CD4-positive, alpha-beta T cell treated with Interferon alpha-2 for 1 hour (primary cell): ENCODE measurements at places on chromosomes 5 and 9.
A peak's percentile ranks its signal among the peaks of the same experiment; 100 is the strongest.

GRCh38 chr5:100004969-100005368 lies 530.2 kb upstream of the FAM174A start:
- DNase-seq, result no peak

DNA sequence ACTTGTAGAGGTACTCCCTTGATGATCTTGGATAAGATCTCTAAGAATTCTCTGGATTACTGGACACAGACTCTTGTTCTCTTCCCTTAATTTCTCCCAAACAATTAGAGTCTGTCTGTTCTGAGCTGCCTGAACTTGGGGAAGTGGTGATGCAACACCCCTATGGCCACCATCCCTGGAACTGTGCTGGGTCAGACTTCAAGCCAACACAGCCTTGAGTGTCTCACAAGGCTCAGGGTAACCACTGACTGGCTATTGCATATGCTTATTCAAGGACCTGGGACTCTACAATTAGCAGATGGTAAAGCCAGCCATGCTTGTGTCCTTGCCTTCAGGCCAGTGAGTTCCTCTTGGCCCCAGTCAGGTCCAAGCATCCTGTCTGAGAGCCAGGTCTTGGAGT lies 504.5 kb downstream of the MAN2A1 start:
- DNase-seq, result no peak

- no peak for DNase-seq
Measured at GRCh38 chr5:177508837-177509236, 789 bp downstream of the DOK3 start.

DNA sequence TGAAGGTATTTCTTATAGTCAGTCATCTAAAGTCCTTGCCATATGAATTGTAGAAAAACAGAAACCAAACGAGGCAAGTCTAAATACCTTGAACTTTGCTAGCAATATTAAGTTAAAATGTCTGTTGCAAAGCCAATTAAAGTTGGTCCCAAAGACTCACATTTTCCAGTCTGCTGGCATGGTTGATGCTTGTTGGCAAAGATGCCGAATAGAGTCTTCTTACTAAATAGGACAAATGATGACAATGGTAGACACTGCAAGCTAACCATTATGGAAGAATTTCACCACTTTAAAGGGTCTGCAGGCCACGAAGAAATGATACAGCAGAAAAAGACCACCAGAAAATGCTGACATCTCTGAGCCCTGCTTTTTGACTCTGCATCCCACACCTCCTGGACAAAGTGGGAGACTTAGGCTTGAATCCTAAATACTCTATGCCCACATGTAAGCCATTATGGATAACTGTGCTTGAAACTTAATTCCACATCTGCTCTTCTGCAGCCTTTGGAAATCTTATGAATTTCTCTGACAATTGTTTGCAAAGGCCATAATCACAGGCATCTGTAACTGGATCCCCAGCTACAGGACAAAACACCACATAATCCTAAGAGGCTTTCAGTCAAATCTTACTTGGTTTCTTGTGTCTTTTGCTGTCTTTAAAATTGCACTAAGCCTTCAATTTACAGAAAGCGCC lies 61.3 kb downstream of the LHFPL2 start:
- DNase-seq, result no peak

DNA sequence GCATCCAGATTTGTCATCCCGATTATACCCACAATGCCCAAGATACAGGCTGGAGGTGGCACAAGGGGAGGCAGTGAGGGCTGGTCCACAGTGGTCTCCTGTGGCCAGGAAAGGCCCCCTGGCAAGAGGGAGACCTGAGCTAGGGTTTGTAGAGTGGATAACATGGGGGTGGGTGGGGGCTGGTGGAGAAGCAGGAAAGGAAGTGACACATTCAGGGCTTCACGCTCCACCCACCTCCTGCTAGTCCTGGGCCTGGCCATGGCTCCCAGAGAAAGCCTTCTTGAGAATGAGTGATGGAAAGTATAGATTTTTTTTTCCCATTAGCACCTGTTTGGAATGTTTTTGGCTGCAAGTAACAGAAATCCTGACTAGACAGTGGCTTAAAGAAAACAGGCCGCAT lies 81.3 kb downstream of the ANKRD33B start:
- no peak for DNase-seq

GRCh38 chr5:140342896-140343295 lies 3.5 kb downstream of the HBEGF start:
- no peak for DNase-seq

DNA sequence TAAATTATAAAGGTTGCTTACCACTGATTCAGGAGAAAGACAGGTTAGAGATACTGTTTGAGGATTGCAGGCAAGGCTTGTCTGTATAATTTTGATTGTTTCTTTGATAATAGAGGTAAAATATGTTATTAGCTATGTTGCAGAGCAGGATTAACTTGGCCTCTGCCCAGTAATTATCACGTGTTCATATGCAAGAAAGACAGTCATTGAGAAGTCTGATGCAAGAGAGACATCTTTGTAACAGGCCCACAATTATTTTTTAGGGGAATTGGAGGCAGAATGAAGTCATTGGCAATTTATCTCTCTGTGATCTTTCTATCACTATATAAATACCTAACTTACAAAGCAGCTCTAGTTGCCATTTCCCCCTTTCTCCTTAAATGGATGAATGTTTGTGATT lies 46.0 kb downstream of the SLC44A1 start:
- DNase-seq, result no peak

DNA sequence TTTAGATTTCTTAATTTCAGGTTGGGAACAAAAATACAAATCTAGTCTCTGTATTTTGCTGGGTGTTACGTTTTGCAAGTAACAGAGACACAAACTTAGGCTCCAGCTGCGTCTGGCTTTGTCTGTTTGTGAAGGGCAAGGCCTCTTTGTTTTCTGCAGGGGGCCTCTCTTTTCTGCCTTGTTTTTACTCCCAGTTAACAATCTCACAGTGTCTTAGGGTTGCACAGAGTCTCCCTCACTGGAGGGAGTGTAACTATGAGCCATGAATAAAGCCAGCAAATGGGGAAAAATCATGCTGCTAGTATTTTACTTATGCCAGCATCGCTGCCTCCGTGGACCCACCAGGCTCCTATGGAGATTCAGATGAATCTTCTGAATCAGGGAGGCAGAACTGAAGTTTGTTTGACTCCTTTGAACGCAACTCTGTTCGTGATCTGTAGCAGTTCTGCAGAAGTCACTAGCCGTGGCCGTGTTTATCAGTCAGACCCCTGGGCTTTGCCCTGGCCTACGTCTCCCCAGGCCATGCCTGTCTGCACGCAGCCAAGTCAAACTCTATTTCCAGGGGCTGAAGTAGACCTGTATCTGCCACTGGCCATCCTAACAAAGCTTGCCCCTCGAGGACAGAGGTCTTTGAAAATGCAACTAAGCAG lies 77.2 kb downstream of the ATP10B start:
- DNase-seq, result no peak

- DNase-seq, result no peak
Measured at GRCh38 chr9:126157826-126158587, 168.6 kb upstream of the MVB12B start.

DNA sequence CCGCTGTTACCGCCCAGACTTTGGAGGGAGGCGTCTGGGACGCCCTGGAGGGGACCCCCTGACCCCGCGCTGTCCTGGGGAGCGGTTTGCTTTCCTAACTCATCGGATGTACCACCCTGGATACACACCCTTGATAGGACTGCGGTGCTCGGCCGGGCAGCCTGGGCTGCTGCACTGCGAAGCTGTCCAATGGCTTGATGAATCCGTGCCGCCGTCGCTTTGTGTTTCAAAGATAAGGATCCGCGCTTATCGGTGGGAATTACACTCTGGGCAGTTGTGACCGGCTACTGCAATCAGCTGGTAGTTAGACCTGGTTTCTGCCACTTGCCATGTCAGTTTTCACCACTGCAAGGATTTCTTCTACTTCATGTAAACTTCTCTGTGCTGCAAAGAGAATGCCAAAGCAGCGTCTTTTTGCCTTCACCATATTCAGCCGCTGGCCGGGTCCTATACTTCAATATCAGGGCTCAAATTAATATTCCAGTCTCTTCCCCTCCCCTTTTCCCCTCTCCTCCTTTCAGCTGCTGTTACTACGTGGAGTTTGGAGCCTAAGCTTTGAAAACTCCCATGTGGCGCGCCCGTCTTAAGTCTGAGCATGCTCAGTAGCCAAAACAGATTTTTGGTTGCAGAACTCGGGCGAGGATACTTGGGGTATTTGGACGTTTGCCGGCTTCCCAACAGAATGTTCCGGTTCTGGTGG lies 727 bp downstream of the SMAD5 start:
- peak; percentile 29 for DNase-seq

DNA sequence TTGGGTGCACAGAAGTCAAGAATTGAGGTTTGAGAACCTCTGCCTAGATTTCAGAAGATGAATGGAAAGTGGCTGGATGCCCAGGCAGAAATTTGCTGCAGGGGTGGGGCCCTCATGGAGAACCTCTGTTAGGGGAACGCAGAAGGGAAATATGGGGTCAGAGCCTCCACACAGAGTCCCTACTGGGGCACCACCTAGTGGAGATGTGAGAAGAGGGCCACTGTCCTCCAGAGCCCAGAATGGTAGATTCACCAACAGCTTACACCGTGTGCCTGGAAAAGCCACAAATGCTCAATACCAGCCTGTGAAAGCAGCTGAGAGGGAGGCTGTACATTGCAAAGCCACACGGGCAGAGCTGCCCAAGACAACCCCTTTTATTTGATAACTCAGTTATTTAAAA lies 383.5 kb downstream of the TLE4 start:
- peak; percentile 12 for DNase-seq

DNA sequence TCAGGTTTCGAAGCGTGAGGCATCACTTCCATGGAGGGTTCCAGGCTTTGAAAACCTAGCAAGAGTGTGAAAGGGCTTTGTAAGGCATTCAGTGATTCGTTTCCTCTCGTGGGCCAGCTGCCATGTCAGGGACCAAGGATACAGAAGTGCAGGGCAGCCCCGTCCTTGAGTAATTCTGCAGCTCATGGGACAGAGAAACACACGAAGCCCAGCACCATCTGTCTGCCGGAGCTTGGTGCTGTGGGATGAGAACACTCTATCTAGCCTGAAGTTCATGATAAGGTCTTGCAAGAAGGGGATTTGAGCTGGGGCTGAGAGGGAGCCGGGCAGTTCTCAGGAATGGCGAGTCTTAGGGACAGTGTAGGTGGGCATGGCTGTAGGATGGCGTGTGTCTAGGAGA lies 55.8 kb downstream of the ANKRD33B start:
- DNase-seq, result no peak

- no peak for DNase-seq
Measured at GRCh38 chr5:86679949-86680348, 62.2 kb downstream of the COX7C start.

- no peak for DNase-seq
Measured at GRCh38 chr5:147746986-147747385, 35.5 kb downstream of the JAKMIP2 start.

DNA sequence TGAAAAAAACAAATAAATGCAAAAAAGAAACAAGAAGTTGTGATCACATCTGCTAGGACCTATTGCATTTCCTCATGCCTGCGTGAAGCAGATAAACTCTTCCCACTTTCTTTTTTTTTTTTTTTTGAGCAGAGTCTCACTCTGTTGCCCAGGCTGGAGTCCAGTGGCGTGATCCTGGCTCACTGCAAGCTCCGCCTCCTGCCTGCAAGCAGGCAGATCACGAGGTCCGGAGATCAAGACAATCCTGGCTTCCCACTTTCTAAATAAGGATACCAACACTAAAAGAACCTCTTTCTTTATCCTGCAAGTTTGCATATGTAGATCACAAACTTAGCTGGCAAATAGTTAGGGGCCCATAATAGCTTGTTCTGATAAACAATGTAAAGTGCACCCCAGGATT lies 128.6 kb downstream of the ASTN2 start:
- DNase-seq, result no peak

- peak; percentile 23 for DNase-seq
Measured at GRCh38 chr9:124621371-124622328, 114.5 kb upstream of the NR5A1 start.

GRCh38 chr5:108620516-108620915 lies 127.2 kb upstream of the FER start:
- DNase-seq, result no peak

GRCh38 chr9:121350993-121351561 lies 19.0 kb downstream of the STOM start:
- no peak for DNase-seq

- no peak for DNase-seq
Measured at GRCh38 chr9:115191667-115192066, 73.7 kb upstream of the TNC start.

- DNase-seq, result no peak
Measured at GRCh38 chr9:101458963-101459631, 23.5 kb upstream of the ALDOB start.

GRCh38 chr9:120510816-120511215 lies 69.2 kb downstream of the CDK5RAP2 start:
- no peak for DNase-seq

GRCh38 chr9:132800038-132800648 lies 77.9 kb downstream of the AK8 start:
- DNase-seq, result peak; percentile 65

DNA sequence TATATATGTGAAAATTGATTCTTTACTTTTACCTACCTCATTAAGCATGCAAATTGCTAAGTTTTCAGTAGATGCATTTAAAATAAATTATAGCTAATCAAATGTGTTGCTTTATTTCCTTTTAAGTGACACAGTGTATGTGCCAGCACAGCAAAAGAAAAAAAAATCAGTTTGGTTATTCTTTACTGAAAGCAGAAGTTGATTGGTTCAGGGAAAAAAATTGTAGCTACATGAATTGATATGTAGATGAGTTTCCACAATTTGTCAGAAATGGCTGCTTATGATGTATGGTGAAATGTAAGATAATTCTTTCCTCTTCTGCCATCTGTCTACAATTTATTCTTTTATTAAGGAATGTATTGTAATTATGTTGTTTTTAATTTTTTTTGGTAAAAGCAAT lies 57.8 kb downstream of the PARP8 start:
- no peak for DNase-seq

GRCh38 chr5:171968531-171968930 lies 37.9 kb downstream of the FBXW11 start:
- no peak for DNase-seq

DNA sequence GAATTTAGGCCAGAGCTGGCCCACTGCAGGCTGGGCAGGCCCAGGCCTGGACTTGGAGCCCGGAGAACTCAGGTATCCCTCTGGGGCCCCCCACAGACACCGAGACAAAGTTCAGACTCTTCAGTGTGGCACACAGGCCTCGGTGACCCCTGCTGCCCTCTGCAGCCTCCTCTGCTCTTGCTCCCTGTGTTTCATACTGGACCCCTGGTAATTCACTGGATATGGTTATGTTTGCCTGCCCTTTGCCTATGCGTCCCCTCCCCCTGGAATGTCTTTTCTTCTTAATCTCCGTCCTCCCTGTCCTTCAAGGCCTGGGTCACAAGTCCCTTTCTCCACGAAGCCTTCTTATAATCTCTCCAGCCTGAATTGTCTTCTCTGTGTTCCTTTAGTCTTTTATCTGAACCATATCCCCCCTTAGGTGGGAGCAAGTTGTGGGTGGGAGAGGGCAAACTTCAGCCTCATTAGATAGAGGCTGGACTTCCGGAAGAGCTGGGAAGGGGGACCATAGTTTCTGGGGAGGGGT lies 30.1 kb downstream of the GSN start:
- DNase-seq, result no peak

- DNase-seq, result no peak
Measured at GRCh38 chr9:17021387-17021970, 113.4 kb upstream of the CNTLN start.

GRCh38 chr5:68196876-68197275 lies 18.7 kb upstream of the PIK3R1 start:
- DNase-seq, result peak; percentile 67
